ENCODE measurements at places on chromosomes 12 and 14. TPM values are rescaled to one million over a fixed set of nuclear protein-coding genes. Genes with fewer than 3 reads are reported as not detected.

Gene INHBC
- total RNA-seq: not detected

Gene TPPP2
- total RNA-seq: not detected

DNA sequence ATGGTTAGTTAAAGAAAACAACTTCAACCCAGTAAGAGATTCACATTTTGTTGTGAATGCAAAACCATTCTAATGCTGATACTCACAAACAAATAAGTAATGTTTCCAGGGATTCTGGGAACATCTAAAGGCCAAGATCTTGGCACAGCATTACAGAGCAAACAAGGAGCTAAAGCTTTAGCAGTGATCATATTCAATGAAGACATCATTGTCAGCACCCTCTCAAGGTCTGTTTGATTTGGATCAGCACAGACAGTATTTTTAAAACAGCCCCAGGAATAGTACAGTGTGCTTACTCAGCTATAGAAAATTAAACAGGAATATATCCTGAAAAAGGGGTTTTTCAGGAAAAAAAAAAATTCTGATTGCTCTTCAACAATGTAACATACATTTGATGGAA is 71.4 kb downstream of the TMEM260 start:
- no peak for DNase-seq

DNA sequence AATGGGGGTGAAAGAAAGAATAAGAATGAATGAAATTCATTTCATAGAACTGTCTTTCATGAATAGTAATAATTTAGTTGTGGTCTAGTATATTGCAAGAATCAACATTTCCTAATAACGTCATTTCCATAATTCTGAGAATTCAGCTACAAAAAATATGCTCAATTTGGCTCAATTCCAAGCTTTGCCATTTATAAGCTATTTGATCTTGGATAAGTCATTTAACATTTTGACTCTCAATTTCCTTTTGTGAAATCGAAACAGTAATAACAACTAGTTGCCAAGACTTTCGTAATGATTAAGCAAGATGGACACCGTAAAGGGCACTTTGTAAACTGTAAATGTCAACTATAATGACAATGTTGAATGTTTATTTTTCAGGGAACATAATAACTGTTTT is 18.1 kb downstream of the NOS1 start:
- no peak for DNase-seq

DNA sequence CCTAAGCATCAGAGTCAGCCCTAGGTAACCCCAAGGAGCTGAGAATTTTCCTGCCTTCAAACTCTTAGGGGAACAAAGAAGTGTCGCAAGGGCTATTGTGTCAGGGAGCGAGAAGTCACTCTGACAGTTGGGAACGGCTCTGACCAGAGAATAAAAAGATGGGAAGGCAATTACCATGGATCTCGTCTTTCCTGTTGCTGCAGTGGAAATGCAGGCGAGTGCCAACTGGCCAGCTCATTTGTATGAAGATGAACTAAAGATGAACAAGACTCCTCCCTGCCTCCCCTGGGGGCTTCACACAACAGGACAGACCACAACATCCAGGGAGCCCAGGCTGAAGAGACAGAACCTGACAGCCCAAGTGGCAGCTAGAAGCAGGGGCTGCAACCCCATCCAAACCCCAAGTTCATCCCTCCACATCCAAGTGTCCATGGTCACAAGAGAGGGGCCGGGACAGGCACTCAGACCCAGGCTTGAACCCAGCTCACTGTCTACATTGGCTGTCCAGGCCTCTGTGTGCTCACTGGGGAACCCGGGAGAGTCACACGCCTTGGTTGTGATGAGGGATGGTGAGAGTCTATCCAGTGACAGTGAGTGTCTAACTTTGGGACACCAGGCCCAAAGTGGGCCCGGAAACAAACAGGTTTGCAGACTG is 322.4 kb downstream of the BCL11B start:
- DNase-seq: peak; percentile 78

DNA sequence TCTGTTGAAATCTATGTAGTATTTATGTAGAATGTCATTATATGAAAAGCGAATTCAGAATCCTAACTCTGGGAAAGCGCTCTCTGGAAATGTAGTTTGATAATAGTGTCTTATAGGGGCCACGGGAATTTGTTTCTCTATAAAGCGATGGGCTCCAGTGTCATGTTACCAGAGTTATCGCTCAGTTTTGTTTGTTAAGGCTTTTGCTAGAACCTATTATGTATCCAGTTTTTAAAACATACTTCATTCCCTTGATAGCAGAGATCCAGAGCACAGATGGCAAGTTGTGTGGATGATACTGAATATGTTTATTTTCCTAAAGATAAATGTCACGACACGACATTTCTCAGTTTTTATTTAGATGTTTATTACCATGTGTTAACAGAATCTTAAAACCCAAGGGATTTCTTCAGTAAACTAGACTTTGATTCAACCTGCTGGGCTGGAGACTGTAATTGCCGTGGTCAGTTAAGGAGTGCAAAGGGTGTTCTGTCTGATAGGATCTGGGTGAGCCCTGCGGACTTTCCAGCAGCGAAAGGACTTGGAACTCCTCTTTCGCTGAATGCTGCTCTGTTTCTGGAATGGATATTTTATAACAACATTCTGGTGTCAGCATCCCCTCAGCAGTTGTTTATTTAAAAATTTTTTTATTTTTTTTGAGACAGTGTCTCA is 1.7 kb upstream of the DNAH10 start:
- DNase-seq: no peak

DNA sequence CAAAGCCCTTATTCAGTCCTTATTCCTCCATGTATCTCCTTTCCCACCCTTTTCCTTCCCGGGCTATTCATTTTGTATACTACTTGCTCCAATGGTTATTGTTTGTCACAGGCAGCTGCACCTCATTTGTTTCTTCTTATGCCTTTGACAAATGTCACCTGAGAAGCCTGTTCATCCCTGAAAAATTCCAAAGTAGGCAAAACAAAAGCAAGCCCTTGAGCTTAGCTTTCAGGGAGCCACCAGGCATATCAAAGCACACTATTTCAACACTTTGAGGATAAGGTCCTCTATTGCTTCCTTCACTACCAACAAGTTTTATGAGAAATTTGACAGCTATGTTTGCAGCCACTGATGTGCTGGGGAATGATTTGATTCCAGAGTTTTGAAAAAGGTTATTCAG is 738.7 kb upstream of the LMO3 start:
- DNase-seq: no peak

DNA sequence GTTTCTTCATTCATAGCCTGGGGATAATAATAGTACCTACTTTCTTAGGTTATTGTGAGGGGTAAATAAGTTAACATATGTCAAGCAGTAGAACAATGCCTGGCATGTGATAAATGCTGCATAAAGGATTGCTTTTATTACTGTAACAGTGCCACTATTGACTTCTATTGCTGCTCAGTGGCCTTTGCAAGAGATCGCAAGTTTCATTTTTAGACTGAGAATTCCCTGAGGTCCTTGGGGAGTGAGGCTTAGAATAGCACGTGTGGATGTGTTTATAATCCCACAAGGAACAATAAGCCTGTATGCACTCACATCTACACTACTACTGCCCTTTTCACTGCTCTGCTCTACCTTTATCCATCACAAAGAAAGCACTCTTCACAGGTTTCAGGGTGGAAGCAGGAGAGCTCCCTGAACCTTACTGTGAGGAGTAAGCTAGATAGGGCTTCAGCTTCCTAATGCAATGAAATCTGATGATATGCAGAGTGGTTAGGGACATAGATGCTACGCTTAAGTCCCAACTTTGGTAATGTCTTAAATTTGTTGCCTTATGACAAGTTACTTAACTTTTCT is 302.6 kb downstream of the SNAPC1 start:
- no peak for DNase-seq

All from posterior vena cava (tissue), 2 donors.